Fibroblast of lung (primary cell): ENCODE measurements at places on chromosomes 7 and 10.

GRCh38 chr7:26813432-26813831 lies 51.0 kb downstream of the SKAP2 start:
- DNase-seq = peak; percentile 77

DNA sequence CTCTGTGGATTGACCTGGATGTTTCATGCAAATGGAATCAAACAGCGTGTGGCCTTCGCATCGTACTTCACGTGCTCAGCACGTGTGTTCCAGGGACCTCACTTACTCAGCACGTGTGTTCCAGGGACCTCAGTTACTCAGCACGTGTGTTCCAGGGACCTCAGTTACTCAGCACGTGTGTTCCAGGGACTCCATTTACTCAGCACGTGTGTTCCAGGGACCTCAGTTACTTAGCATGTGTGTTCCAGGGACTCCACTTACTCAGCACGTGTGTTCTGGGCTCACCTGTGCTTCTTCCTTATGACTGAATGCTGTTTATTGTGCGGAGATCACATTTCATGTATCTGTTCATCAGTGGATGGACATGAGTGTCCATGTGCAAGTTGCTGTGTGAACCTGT lies 22.0 kb downstream of the INPP5A start:
- no peak for DNase-seq

- no peak for DNase-seq
These were observed 14.6 kb upstream of the DRGX start for GRCh38 chr10:49410365-49411074.

- peak; percentile 53 for DNase-seq
These were observed 50.0 kb downstream of the AMZ1 start for GRCh38 chr7:2737771-2738540.

- DNase-seq = no peak
These were observed 74.3 kb downstream of the PTN start for GRCh38 chr7:137269240-137269639.

DNA sequence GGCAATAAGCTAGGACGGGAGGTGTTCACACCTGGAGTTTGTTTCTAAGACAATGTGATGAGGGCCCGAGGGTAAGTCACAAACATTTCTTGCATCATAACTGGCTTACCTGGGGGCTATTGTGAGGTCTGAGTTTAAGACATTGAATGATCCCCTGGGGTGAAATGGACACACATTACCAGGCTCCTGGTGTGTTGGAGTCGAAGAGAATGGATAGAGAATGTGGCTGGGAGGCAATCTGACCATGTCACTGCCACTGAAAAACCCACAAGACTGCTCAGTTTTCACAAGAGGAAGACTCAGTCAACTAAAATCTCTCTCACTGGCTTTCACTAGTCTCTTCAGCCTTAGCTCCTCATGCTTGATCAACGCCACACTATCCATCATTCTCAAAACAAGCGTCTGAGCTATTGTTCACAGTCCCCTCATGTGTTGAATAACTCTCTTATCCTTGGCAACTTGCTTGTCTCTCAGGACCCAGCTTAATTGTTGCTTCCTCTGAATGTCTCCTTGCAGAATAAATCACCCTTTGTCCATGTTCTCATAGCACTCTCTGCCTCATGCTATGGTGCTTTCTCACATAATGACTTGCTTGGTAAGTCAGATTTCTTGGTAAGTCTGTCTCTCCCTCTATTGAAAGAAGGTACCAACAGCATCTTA lies at the start of gene C10orf120:
C10orf120 (minus strand) TSS at position 51 of the 660 bp plus-strand sequence. CDS start 56 bp downstream, outside the sequence.
- no peak for DNase-seq

- no peak for DNase-seq
These were observed 22.8 kb downstream of the CALML3 start for GRCh38 chr10:5547681-5547930.

- DNase-seq = no peak
These were observed 109.4 kb upstream of the CTBP2 start for GRCh38 chr10:125269716-125270115.

DNA sequence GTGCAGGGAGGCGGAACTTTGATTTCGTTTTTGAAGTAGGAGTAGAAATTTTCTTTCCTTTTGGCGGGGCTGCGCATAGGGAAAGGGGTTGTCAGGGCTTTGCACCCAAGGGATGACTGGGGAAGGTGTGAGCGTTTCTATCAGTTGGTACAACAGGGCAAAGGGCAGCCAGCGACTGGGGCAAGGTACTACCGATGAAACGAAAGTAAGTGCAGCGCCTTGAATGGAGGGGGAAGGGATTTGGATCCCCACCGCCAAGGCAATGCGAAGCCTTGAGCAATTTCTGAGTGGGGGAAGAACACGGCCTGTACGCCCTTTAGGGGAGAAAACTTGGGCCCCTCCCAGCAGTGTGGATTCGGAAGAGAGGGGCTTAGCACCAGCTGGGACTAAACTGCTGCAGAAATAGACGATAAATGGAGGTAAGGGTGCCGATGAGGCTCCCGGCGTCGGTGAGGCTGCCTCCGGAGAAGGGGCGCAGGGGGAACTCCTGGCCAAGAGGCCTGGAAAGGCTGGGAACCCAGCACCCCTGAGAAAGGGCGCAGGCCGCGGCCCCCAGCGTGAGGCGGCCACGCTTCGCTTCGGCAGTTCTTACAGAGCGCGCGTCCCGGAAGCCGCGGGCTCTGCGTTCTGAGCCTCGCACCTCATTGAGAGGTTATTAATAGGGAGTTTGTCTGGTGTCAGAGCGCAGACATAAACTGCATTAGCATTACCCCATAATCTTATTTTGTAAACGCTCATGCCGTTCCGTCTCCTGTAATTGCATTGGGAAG lies 10.0 kb upstream of the TLX1 start:
- DNase-seq = no peak

- DNase-seq = no peak
These were observed 3.0 kb downstream of the UCMA start for GRCh38 chr10:13231190-13231589.

- no peak for DNase-seq
These were observed 6.9 kb upstream of the ZNF33A start for GRCh38 chr10:38003588-38003987.

DNA sequence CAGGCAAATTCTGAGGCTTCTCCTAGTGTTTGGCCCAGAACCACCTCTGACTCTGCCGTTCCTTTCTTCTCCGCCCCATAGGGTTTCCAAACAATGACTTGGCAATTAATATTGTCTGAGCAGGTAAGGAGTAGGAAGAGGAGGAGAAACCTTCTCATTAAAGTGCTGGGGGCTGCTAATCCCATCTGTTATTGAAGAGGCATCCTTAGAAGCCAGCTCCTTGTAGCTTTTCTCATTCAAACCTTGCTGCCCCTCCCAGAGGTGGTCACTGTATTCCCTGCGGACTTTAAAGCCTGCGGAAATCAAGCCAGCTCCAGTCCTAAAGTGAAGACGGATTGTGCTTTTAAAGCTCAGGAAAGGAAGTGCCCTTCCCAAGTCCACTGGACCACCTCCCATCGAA lies 1.4 kb upstream of the NKX1-2 start:
- no peak for DNase-seq

DNA sequence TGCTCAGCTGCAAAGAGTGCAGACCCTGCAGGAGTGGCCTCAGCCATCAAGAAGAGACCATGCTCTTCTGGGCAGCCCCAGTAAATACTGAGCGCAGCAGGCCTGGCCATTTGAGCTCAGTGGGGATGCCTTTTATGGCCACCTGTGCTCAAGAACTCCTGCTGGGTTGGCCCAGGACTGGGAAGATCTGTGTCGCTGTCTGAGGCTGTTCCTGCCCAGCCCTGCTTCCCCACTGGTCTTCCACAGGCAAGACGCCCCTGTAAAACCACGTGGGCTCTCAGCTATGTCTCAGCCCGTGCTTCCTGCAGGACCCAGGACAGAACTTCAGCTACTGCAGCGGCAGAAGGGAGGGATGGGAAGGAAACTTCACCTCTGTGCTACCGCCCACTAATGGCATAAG lies 10.5 kb upstream of the PPIF start:
- no peak for DNase-seq

- no peak for DNase-seq
These were observed 187.4 kb upstream of the GALNT17 start for GRCh38 chr7:70944516-70944915.

GRCh38 chr10:79242620-79243152 lies 104.6 kb upstream of the PPIF start:
- peak; percentile 87 for DNase-seq

GRCh38 chr10:11949152-11949551 lies 93.5 kb downstream of the UPF2 start:
- DNase-seq = no peak

GRCh38 chr10:89431977-89432376 lies 17.6 kb downstream of the IFIT5 start:
- peak; percentile 36 for DNase-seq

GRCh38 chr10:90204131-90204955 lies 503.0 kb downstream of the KIF20B start:
- peak; percentile 57 for DNase-seq

GRCh38 chr7:12456506-12456905 lies 52.8 kb upstream of the VWDE start:
- DNase-seq = no peak

DNA sequence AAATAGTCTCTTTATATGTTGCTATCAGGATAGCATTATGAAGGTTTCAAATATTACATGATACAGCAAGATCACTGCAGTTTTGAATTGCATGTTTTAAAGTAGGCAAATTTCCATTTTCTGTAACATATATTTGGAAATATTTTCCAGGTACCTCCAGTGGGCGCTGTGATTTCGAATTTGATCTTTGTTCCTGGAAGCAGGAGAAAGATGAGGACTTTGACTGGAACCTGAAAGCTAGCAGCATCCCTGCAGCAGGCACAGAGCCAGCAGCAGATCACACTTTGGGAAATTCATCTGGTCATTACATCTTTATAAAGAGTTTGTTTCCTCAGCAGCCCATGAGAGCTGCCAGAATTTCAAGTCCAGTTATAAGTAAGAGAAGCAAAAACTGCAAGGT lies 299.0 kb downstream of the MALRD1 start:
- peak; percentile 4 for DNase-seq

GRCh38 chr7:128081351-128081750 lies 50.1 kb upstream of the LRRC4 start:
- DNase-seq = no peak

- DNase-seq = peak; percentile 72
These were observed 25.0 kb upstream of the TAX1BP1 start for GRCh38 chr7:27714831-27715444.

DNA sequence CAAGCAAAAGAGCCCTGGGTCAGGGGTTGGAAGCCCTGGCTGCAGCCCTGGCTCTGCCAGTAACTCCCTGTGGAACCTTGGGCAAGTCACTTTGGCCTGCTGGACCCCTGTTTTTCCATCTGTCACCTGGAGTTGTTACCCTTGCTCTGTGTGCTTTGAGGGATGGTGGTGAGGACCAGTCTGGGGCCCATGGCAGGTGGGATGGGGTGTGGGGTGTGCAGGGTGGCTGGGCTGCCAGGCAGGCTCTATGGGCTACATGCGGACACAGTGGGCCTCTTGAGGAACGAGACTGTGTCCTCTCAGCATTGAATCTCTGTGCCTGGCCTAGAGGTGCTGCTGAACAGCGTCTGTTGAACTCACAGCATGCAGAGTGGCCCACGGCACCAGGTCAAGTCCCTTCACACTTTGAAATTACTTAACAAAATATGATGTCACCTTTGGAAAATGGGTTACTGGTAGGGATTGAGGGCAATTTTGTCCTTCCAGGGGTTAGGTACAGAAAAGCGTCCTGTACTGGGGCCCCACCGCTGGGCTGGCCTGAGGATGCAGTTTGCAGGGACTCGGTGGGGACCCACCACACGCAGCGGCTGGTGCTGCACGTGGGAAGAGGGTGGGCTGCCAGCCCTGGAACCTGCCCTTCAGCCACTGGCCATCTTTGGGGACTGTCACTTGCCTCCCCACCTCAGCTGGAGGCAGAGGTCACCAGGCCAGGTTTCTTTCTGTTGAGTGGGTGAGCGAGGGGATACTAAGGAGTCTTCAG lies 45.3 kb downstream of the PRF1 start:
- no peak for DNase-seq

- no peak for DNase-seq
These were observed 498.3 kb downstream of the LRMDA start for GRCh38 chr10:75929630-75930161.

DNA sequence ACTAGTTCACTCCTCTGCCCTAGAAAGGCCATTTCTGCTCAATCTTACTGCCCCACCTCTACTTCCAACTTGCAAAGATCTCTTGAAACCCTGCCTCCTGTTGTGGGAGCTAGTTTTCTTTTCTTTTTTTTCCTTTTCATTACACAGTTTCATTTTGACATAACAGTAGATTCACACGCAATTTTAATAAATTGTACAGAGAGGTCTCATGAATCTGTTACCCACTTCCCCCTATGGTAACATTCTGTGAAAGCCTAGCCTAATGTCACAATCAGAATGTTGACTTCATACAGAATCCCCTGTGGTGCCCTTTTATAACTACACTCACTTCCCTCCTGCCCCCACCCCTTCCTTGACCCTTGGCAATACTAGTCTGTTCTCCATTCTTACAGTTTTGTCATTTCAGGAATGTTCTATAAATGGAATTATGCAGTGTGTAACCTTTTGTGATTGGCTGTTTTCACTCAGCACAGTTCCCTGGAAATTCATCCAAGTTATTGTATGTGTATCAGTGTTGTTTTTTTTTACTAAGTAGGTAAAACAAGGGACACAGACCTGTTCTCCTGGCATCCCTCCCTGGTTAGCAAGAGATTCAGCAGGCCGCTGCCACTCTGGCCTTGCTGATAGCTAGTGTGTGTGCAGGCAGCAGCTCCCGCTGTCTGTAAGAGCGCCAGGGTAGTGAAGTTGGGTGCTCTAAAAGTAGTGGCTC lies 21.5 kb downstream of the CHST3 start:
- DNase-seq = peak; percentile 96

DNA sequence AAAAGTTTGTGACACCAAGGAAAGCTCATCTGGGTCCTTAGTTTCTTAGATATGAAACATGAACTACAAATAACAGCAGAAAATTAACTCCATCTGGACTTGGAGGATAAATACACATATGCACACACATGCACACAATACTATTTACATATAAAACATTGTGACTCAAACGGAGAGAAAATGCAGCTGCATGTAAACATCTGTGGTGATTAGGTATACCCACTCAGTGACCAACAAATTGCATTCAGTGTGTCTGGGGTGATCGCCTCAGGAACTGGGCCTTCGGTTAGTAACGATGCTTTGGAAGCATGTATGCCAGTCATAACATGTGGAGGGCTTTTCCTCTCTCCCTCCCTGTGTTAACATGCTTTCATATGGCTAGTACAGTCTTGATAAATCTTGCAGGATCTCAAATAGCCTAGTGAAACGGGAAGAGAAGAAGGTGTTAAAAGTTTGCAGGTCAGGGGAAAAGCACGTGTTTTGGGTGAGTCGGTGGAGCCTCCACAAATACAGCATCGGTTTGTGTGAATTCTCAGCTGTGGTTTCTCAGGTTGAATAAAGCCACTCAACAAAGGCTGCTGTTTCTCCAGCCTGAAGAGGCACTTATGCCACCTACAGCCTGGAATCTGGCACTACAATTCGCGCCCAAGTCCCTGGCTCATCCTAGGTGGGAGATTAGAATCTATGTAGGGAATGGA lies 8.7 kb upstream of the GLRX3 start:
- peak; percentile 65 for DNase-seq

GRCh38 chr10:103197174-103197573 lies 4.1 kb upstream of the NT5C2 start:
- DNase-seq = peak; percentile 57

DNA sequence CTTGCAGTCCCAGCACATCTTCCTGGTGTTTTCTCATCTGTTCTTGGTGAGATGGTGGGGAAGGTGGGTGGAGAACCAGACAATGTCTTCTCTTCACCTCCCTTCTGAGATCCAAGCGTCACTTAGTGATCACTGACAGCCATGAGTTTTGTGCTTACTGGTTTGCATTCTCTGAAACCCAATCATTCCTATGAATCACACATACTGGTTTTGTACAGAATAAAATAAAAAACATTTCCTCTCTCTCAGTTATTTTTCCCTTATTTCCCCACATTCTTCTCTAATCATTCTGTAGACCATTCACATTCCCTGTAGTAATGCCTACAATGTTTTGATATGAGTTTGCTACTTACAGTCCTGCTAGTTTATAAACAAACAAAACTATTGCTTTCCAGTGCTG lies 143.8 kb upstream of the SLC13A1 start:
- DNase-seq = no peak
